KBM-7 (cell line): ENCODE measurements at places on chromosomes 5 and 9.

- no peak for DNase-seq
These were observed 50.9 kb downstream of the CERT1 start for GRCh38 chr5:75460532-75460931.

DNA sequence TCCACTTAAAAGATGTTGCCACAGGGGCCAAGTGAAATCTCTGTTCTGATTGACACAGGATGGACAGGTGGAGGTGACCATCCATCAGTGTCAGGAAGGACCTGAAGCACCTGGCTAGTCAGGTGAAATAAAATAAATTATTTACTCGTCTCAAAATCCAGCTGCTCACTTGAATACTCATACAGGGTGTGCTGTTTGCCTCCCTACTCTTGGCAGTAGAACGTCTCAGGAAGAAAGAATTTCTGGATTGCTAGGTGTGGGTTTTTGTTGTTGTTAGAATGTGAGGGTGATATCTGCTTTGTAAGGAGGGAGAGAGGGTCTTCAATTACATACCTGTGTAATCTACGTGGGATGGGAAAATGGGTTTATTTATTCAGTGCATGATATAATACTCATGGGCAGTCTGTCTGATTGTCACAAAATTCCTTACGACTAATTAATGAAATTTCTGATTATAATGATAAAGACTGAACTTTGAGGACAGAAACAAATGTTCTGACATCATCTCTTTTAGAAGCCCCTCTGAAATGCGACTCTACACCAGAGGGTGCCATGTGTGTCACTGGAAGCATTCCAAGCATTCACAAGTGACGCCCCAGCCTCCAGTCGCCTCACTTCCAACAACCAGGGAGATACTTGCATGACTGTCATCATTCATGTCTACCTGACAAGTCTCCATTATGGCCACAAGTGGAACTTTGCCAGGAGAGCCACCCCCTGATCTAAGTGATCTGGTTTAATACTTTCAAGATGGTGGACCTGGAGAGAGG, 218.4 kb downstream of the GAPVD1 start:
- no peak for DNase-seq

- DNase-seq = peak; percentile 52
These were observed 48.0 kb upstream of the CAST start for GRCh38 chr5:96614110-96614691.

GRCh38 chr5:56557198-56557597, 258.2 kb upstream of the MAP3K1 start:
- no peak for DNase-seq

DNA sequence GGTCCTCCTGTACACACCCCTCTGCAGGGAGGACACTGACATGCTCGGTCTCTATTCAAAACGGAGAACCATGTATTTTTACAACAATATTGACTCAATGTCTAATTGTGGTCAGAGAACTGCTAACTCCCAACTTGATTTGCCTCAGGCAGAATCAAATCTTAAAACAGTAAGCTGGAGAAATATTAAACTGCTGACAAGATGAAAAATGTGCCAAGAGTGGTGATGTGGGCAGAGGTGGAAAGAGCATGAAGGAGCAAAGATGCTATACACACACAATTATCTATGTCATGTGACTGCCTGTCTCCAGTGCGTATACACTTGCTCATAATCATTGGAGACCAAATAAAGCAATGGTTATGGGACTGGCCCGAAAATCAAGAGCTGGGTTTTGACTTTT, 556.1 kb upstream of the ZNF608 start:
- DNase-seq = no peak
